ENCODE measurements at places on chromosomes 1 and 21. TPM values are rescaled to one million over a fixed set of nuclear protein-coding genes. Genes with fewer than 3 reads are reported as not detected.

GRIK3 gene
- total RNA-seq = 18.5 TPM

DYNLT4 gene
- total RNA-seq = not detected

TNNI3K gene
- 3.0 TPM for total RNA-seq

AMY1B gene
- total RNA-seq = not detected

C1QB gene
- 39.1 TPM for total RNA-seq

HSD11B1 gene
- total RNA-seq = 0.40 TPM

HTR6 gene
- 0.22 TPM for total RNA-seq

LRRC7 gene
- total RNA-seq = 19.5 TPM

SLC26A9 gene
- 0.30 TPM for total RNA-seq

TPTE gene
- total RNA-seq = not detected

S100A8 gene
- total RNA-seq = 8.3 TPM

SPATA1 gene
- 1.8 TPM for total RNA-seq

IGFN1 gene
- total RNA-seq = 2.0 TPM

PALMD gene
- total RNA-seq = 12.1 TPM

AADACL3 gene
- total RNA-seq = not detected

DCST1 gene
- total RNA-seq = not detected

ALX3 gene
- total RNA-seq = not detected

PRAMEF33 gene
- not detected for total RNA-seq

INSRR gene
- 5.2 TPM for total RNA-seq

GBP4 gene
- 2.7 TPM for total RNA-seq

HEYL gene
- 3.2 TPM for total RNA-seq

IL19 gene
- not detected for total RNA-seq

DMRTA2 gene
- 0.61 TPM for total RNA-seq

FMN2 gene
- total RNA-seq = 78.7 TPM

SMIM1 gene
- 10.1 TPM for total RNA-seq

CCDC17 gene
- not detected for total RNA-seq

TSEN15 gene
- 46.6 TPM for total RNA-seq

AMY1C gene
- total RNA-seq = not detected
